ENCODE measurements at places on chromosomes 16 and 17. TPM values are rescaled to one million over a fixed set of nuclear protein-coding genes. Genes with fewer than 3 reads are reported as not detected.

SOX8 gene
- total RNA-seq: 0.33 TPM

SBK1 gene
- not detected for total RNA-seq

MT4 gene
- total RNA-seq: not detected

SLC52A1 gene
- total RNA-seq: 0.25 TPM

C16orf96 gene
- total RNA-seq: not detected

USH1G gene
- not detected for total RNA-seq

CFAP97D1 gene
- total RNA-seq: not detected

ARL5C gene
- total RNA-seq: 2.1 TPM

HSD17B2 gene
- 0.09 TPM for total RNA-seq

FLYWCH2 gene
- 56.4 TPM for total RNA-seq

ZNF267 gene
- 17.7 TPM for total RNA-seq

GLP2R gene
- 0.16 TPM for total RNA-seq

RARA gene
- total RNA-seq: 25.2 TPM

ANKRD40CL gene
- not detected for total RNA-seq

ACADVL gene
- total RNA-seq: 210 TPM

PPL gene
- total RNA-seq: 53.9 TPM

MAP2K6 gene
- total RNA-seq: 3.4 TPM

RHBDL1 gene
- total RNA-seq: 1.6 TPM

FNDC8 gene
- total RNA-seq: not detected

ABCA8 gene
- 231 TPM for total RNA-seq

PYDC1 gene
- not detected for total RNA-seq

ALDOC gene
- 36.3 TPM for total RNA-seq

ABCA9 gene
- total RNA-seq: 122 TPM

NUP88 gene
- total RNA-seq: 27.0 TPM

GP1BA gene
- not detected for total RNA-seq

CORO7 gene
- total RNA-seq: 16.7 TPM

SLC5A11 gene
- total RNA-seq: not detected

UTS2R gene
- total RNA-seq: not detected

C17orf67 gene
- 0.99 TPM for total RNA-seq

CTF1 gene
- 2.5 TPM for total RNA-seq

SLC13A2 gene
- total RNA-seq: not detected

MPDU1 gene
- total RNA-seq: 127 TPM

PAM16 gene
- 20.2 TPM for total RNA-seq

CACNA1H gene
- total RNA-seq: 2.7 TPM

BICDL2 gene
- total RNA-seq: not detected

DNAH2 gene
- under 0.01 TPM for total RNA-seq

CNP gene
- total RNA-seq: 64.3 TPM

KRT16 gene
- 2.0 TPM for total RNA-seq

CA7 gene
- total RNA-seq: not detected

WFDC1 gene
- not detected for total RNA-seq

All from fibroblast of the aortic adventitia (primary cell).